Activated T-helper 1 cell treated with Interleukin-2 at 50 U/mL for 16 hours (primary cell): ENCODE measurements at places on chromosomes 11 and 22.

DNA sequence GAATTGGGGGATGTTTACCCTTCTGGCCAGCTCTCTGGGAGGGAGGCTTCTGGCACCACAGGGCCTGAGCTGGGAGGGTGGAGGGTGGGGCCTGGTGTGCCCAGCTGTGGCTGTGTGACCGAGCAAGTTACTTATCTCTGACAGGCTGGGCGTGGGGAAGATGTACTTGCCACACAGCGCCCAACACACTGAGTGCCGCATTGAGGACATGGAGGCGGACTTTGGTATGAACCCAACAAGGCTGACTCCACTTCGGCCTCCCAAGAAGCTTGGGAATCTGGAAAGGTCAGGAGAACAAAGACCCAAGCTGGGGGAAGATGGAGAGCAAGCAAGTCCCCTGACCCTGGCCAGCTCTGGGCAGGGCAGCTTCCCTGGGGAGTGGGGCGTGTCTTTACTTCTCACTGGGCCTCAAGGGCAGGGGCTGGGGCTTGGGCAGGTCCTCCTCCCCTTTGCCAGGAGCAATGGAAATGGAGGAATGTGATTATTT lies 2.4 kb upstream of the MGAT3 start:
- DNase-seq: no peak

GRCh38 chr11:120715239-120715638 lies 203.7 kb downstream of the GRIK4 start:
- DNase-seq: no peak

DNA sequence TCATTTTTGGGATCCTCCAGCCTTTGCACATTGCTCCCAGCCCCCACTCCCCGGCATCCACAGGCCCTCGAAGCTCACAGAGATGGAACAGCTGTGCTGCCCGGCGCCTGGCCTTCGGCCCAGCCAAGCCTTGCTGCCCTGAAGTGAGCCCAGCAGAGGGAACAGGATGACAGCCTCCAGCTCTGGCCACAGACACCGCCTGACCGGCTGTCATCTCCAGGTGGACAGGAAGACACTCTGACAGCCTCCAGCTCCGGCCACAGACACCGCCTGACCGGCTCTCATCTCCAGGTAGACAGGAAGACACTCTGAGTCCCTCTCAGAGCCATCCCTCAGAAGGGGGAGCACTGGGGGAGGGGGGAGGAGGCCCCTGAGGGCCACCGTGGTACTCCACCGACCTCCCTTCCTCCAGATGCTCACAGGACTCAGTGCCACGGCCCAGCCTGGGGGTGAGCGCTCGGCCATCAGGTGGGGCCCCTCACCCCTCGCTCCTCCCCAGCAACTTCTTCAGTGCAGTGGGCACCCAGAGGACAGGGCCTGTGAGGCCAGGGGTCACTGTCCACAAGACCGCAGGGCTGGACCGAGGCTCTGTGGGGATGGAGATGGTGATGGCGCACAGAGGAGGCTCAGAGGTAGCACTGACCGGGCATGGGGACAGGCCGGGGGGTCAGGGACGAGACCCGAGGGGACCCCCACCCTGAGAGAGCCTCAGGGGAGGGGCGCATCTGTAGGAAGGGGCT lies 58.6 kb downstream of the BRD1 start:
- DNase-seq: no peak

DNA sequence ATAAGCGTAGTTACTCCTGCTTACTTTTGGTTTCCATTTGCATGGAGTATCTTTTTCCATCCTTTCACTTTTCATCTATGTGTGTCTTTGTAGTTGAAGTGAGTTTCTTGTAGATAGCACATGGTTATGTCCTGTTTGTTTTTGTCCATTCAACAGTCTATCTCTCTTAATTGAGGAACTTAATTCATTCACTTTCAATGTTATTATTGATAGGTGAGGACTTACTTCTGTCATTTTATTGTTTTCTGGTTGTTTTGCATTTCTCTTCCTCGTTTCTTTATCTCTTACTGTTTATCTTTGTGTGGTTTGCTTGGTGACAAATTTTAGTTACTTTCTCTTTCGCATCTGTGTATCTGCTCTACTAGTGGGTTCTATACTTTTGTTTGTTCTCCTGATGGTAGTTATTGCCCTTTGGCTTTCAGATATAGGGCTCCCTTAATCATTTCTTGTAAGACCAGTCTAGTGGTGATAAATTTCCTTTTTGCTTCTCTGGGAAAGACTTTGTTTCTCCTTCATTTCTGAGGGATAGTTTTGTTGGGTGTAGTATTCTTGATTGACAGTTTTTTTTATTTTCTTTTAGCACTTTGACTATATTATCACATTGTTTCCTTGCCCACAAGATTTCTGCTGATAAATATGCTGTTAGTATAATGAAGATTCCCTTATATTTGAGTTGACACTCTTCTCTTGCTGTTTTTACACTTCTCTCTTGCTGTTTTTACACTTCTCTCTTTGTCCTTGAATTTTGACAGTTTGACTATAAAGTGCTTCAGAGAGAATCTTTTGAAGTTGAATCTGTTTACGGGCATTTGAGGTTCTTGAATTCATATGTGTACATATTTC lies 9.0 kb upstream of the RAG1 start:
- DNase-seq: no peak

- no peak for DNase-seq
These were observed 4.5 kb upstream of the TP53I11 start for GRCh38 chr11:44955015-44955738.
